ENCODE measurements at places on chromosomes 1 and 21.

- no peak for DNase-seq
Observed at GRCh38 chr1:185157599-185158412, 839 bp downstream of the SWT1 start.

DNA sequence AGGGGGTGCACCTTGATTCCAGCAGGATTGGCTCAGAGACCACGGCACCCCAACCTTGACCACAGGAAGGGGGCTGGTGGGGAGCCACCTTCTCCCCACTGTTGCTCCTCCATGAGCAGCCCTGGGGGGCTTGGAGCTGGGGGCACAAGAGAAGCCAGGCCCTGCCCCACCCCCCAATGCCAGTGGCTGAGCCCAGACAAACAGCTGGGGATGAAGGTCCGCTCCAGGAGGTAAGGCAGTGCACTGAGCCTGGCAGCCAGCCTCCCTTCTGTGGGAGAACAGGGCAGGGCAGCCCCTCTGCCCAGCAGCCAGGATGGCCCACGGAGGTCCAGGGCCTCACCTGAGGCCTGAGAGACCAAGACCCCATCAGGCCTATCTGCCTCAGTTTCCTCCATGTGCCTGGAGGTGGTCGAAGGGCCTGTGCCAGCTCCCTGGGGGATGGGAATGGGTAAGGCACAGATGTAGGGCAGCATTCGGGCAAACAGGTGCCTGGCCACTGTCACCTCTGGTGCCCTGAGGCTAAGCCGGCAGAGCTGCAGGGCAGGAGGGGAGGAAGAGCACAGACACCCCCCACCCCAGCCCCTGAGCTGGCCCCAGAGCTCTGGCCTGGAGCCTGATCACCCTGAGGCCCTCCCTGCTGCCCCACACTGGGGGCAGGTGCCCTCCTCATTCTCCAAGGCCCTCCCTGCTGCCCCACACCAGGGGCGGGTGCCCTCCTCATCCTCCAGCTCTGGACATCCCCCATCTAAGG is 7.1 kb downstream of the ITGB2 start:
- DNase-seq = no peak

DNA sequence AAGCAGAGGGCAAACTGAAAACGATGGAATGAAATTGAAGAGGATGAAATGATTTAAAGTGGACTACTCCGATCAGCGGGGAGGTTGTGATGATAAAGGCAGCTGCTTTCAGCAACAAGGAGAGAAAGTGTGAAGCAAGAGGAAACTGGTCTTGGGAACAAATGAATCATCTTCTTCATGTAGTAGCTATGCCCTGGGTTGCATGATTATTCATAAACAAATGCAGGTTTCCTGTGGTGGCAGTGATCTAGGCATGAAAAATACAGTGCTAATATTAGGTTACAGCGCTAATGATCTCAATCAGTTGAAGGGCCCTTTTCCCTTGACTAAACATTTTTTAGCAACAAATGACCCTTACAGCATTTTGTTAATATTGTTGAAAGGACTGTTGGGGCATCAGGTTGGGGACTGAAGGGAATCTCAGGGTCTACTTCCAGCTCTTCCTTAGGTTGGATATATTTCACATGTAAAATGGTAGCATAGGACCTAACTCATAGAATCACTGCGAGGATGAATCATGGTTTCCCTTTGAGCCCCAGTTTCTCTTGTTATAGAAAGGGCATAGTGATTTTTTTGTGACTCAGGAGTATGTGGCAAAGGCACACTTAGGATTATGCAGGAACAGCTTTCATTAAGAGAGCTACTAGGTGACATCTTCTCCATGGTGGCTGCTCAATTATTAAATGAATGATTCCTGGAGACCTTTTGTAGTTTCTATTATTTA is 1.9 kb upstream of the ZFYVE9 start:
- DNase-seq = no peak

DNA sequence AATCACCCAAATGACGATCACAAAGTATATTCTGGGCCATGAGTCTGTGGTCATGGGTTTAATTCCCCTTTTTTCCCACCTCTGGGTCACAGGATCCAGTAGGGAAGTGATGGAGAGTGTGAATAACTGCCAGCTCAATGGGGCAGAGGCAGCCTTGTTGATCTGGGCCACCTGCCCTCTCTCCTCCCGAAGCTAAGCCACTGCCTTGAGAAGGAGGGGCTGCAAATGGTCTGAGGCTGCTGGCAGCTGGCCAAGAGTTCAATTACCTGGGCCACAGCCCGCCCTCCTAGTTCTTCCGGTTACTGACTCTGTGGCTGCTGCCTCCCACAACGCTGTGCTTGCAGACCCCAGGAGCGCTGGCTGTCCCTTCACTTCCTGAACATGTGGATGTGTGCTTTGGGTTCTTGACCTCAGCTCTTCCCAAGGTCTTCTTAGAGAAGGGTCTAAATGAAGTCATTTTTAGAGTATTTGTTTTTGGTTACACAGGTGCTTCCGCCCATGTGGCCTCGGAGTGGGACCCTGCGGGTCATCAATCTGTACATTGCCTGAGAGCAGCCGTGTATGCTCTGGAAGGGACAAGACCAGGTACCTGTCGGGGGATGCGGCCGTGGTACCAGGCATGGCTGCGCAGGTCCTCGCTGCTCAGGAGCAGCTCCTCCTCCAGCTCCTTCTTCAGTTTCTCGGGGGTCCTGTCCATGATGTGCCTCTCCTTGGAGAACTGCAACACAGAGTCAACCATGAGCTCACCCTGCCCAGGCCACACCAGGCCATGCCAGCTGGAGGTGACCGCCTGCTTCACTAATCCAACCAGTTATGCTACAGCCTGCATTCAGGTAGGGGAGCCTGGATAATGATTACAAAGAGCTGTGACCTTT is 89.7 kb downstream of the BCAR3 start:
- peak; percentile 93 for DNase-seq

DNA sequence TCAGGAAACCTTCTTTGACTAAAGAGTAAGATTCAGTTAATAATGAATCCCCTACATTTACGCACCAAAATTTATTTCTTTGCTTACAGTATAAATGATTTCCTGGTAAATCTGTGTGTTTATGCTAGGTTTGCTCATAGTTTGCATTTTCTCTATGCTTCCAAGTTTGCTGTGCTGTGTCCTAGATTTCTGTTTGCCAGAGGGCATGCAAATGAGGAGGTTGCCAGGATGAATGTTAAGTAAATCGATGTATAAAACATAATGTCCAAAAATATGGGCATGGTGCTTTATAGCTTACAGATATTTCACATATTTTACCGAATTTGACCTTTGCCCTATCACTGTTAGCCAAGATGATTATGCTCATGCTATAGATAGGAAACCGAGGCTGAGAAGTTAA is 63.8 kb downstream of the TBX19 start:
- no peak for DNase-seq

- no peak for DNase-seq
Observed at GRCh38 chr21:42835211-42835610, 44.1 kb downstream of the WDR4 start.

DNA sequence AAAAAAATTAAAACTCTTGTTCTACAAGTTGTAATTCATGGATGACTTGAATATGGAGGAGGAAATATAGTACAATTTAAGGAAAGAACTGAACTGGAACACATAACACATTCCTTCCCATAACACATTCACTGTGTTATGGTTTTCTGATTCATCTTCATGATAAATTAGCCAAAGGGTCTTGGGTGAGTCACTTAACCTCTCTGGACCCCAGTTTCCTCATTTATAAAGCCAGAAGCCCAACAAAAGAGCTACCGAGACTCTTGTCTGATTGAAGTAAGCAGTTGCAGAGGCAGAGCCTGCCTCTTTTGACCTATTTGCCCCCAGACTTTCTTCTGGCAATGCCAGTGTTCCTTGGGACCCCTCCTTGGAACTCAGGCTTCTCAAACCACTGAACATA is 161.9 kb upstream of the KCTD3 start:
- DNase-seq = no peak

DNA sequence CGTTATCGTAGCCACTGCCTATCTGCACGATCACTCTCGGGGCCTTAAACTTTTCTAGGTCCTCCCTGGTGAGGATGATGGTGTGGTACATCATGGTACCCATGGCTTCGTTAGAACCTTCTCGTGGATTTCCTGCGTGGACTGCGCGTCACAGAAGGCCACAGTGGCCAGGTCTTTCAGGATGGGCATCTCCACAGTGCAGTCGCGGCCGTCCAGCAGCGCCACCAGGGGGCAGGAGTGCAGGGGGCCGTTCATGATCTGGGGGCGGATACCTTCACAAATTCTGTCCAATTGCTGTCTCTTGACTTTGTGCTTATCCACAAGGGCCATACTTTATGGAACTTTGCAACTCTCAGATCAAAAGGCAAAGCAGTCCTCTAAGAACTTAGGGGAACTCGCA is 69.6 kb downstream of the WLS start:
- no peak for DNase-seq

GRCh38 chr1:20992322-20993056 is 184.2 kb downstream of the EIF4G3 start:
- no peak for DNase-seq

- DNase-seq = peak; percentile 66
Observed at GRCh38 chr1:21573971-21574465, 64.8 kb downstream of the ALPL start.

DNA sequence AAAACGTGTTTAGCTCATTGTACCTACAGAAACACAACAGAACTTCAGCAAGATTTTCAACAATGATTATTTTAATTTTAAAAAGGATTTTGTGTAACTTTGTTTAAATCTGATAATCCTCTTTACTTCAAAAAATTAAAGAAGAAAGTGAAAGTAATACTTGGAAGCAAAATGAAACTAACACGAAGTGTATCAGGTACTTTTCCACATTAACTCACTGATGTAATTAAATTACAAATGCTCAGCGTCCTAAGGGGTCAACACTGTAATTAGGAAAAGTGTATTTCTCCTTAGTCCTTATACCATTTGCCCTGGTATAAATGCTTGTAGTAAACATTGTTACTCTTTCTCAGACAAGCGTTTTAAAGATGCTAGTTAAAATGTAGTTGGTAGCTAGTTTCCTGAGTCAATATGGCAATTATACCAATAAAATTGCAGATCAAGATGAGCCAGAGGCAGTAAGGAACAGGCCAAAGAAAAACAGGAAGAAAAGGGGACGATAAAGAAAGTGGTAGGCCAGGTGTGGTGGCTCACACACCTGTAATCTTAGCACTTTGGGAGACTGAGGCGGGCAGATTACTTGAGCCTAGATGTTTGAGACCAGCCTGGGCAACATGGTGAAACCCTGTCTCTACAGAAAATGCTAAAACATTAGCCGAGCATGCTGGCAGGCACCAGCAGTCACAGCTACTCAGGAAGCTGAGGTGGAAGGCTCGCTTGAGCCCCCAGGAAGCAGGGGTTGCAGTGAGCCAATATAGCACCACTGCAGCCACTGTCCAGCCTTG is 553.0 kb downstream of the SMYD3 start:
- DNase-seq = no peak

Data from Calu3 (cell line).